Hematopoietic multipotent progenitor cell treated with erythropoietin and hydrocortisone succinate and interleukin-3 and kit ligand, for 8 days (in vitro differentiated cells): ENCODE measurements at places on chromosomes 3 and 15.

DNA sequence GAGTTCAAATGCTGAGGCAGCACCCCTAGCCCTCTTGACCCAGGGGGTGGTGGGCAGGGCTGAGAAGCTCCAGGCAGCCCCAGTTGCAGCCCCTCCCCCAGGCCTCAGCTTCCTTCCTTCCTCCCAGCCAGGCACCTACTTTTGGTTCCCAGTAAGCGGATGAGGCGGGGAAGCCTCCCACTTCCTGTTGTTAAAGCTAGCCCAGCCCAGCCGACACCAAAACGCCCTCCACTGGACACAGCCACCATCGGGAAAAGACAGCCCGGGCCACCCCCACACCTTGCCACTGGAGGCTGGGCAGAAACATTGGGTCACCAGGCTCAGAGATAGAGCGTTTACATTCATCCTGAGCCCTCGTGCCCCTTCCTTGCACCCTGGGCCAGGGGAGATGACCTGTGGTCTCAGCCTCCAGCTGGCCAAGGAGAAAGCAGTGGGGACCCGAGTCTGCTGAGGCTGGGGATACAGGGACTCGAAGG is 3.5 kb downstream of the DUSP7 start:
- DNase-seq: peak; percentile 71

- DNase-seq: no peak
Observed at GRCh38 chr3:197302033-197302432, 3.6 kb upstream of the DLG1 start.

- DNase-seq: no peak
Observed at GRCh38 chr3:175445741-175446140, 586.6 kb downstream of the NAALADL2 start.

GRCh38 chr3:117922039-117922438 is 1112.6 kb downstream of the IGSF11 start:
- DNase-seq: no peak

GRCh38 chr3:183265834-183266417 is 12.9 kb downstream of the B3GNT5 start:
- no peak for DNase-seq

GRCh38 chr15:78149805-78150751 is 916 bp downstream of the IDH3A start:
- peak; percentile 19 for DNase-seq

DNA sequence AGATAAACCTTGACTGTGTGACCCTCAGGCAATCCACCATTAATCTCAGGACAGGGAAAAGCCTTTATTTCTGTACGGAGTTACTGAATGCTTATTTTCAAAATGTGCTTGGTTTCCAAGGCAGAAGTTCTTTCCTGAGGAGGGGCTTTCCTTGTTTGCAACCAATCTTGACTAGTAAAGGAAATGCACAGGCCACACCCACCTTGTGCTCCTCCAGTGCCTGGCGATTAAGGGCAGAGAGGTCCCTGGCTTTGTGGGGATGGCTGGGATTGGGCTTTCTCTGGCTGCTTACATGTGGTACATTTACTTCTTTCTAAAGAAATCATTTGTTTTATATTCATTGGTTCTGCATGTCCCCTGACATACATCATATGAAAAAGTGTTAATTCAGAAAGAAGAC is 47.8 kb downstream of the ZNF621 start:
- no peak for DNase-seq

- no peak for DNase-seq
Observed at GRCh38 chr3:194206320-194206719, 70.4 kb downstream of the HES1 start.

DNA sequence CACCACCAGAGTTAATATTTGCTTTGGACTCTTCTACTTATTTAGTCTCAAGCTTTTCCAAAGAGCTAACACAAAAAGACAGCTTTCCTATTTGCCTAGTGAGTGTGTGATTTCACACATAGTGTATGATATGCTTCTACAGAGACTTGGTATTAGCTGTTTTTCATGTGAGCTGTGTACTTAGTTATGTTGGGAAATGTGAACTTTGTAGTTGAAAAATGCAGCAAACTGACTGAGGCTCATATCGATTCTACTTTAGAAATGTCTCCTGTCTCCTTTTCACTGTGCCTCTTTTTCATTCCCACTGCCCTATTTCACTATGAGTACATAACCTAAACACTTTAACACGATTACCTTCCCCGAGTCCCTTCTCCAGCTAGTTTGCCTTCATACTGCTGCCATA is 136.5 kb downstream of the ALCAM start:
- DNase-seq: no peak

- no peak for DNase-seq
Observed at GRCh38 chr3:196414469-196414868, 17.8 kb downstream of the UBXN7 start.

DNA sequence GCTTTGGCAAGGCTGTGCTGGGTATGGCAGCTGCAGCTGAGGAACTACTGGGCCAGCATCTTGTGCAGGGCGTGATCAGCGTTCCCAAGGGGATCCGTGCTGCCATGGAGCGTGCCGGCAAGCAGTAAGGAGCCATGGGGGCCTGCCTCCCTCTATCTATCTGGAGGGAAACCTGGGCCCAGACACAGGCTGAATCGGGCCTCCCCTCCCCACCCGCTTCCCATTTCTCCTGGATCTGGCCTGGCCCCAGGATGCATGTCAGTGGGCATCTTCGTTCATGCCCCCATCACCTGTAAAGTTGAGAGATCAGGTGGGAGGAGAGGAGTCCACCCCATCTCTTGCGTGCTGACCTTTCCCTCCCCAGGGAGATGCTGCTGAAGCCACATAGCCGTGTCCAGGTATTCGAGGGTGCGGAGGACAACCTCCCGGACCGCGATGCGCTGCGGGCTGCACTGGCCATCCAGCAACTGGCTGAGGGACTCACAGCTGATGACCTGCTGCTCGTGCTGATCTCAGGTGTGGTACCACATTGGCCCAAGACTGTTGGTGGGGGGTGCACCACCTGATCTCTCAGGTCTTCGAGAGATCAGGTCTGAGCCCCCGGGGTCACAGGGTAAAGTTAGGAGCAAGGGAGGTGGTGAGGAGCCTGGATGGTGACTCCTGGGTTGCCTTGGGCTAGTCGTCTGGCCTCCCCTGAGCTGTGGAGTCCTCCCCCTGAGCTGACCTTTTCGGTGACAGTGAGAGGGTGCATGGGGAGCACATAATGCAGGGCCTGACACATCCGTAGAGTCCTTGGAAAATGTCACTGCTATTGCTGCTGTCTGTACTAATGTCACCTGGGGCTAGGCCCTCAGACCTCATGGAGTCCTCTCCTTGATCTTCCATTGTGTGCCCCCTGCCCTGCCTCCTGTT is 3.2 kb downstream of the GLYCTK start:
- no peak for DNase-seq

DNA sequence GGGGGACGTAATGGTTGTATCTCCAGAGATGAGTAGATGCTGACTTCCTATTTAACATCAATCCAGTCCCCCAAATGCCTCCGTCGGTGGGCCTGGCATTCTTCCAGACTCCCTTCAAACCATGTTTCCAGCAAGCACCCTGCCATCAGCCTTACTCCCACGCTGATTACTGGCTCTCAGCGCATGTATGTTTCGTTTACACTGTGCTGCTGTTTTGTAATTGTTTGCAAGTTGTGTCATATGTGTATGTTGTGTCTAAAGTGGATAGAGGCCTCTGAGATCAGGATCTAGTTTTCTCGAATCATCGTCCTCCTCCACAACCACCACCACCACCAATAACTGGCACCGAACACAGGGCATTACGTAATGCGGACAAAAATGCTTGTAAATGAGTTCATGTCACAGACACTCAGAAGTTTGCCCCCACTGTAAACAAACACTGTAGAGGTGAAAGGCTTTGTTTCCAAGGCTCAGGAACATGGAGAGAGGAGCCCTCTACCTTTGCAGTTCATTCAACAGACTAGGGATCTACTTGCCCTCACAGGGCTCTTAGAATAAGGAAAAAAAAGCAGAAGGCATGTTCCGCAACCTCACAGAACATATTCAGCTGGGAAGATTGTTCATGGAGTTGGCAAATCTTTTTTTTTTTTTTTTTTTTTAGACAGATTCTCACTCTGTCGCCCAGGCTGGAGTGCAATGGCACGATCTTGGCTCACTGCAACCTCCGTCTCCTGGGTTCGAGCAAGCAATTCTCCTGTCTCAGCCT is 46.1 kb upstream of the SEMA4B start:
- no peak for DNase-seq

GRCh38 chr3:128188956-128189355 is 35.7 kb downstream of the EEFSEC start:
- no peak for DNase-seq

DNA sequence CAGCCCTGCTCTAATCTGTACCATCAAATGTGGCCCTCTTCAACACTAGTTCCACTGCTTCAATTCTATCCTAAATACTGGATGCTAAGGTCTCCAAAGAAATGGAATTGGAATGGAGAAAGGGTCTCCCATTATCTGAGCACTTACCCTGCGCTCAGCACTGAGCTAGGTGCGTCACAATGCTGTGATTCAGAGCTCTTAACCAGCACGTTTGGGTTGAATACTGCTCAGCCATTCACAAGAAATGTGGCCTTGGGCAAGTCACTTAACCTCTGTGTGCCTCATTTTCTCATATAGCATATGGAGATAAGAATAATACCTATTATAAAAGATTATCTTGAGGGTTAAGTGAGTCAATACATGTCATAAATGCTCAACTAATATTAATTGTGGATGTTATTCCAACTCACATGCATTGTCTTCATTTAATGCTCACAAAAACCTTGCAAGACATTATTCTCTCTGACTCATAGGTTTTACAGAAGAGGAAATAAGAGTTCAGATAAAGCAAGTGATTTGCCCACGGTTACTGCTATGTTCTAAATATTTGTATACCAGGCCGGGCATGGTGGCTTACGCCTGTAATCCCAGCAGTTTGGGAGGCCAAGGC is 27.4 kb upstream of the SRGAP3 start:
- no peak for DNase-seq

- DNase-seq: no peak
Observed at GRCh38 chr3:138418601-138419206, 15.7 kb upstream of the ESYT3 start.

- DNase-seq: no peak
Observed at GRCh38 chr3:159938714-159939113, 49.9 kb upstream of the IL12A start.

- DNase-seq: no peak
Observed at GRCh38 chr15:31824024-31824423, 206.3 kb upstream of the CHRNA7 start.

DNA sequence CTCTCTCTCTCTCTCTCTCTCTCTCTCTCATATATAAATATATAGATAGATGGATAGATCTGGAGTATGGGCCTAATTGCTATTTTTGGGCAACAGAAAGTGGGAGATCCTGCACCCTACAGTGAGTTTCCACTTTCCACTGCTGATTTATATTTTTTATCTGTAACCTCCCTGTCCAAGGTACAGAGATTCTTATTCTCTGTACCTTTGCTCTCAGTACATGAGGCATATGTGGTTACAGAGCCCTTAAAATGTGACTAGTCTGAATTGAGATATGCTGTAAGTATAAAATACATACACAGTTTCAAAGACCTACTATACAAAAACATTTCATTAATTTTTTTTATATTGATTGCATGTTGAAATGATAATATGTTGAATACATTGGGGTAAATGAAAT is 51.1 kb upstream of the FOXP1 start:
- no peak for DNase-seq

- peak; percentile 76 for DNase-seq
Observed at GRCh38 chr15:65323071-65323511, 18.6 kb downstream of the RNU5B-1 start.

- peak; percentile 22 for DNase-seq
Observed at GRCh38 chr3:128077665-128078064, 25.4 kb downstream of the SEC61A1 start.

DNA sequence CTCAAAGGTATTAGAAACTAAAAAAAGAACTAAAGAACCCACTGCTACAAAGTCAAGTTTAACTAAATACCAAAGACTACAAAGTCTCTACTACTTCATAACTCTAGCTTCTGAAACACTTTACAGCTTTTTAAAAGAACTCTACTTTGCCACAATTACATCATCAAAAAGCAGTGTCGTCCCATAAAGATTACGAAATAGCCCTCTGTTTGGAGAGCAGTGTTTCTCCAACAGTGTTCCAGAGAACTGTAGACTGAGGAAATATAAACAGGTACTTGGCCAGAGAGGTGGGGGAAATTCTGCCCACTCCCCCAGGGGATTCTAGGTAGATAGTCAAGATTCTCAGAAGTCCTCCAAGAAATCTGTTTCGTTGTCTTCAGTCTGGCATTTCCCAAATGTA is 225.6 kb downstream of the PDZRN3 start:
- DNase-seq: no peak

DNA sequence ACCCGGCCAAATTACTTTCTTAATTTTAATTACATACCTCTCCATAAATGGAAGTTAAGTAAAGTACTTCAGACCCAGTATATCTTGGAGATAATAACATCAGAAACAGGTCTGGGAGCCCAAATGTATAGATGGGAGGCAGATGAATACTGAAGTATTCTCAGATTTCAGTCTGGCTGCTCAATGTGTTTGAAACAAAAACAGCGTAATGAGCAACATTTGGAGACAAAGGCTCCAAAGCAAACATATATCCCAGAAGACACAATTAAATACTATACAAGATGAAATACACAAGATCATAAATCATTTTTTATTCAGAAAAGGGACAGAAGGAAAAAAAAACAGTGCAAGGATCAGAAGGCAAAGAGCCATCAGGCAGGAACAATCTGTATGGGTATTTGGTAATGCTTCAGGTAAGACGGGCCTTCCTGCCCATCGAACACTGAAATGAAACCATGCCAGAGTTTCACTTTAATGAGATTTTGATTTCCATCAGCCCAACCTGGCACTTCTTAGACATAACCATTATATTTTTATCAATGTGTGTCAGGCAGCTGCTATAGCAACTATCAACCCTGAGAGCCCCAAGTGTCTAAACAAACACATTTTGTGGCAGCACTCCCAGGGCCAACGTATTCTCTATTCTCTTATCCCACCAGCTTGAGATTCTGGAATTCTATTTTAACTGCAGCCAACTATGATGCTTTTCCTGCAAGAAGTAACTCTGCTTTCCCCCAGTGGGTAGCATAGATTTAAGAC is 210.8 kb downstream of the STT3B start:
- peak; percentile 3 for DNase-seq

GRCh38 chr15:43102187-43102586 is 3.7 kb downstream of the UBR1 start:
- DNase-seq: no peak

DNA sequence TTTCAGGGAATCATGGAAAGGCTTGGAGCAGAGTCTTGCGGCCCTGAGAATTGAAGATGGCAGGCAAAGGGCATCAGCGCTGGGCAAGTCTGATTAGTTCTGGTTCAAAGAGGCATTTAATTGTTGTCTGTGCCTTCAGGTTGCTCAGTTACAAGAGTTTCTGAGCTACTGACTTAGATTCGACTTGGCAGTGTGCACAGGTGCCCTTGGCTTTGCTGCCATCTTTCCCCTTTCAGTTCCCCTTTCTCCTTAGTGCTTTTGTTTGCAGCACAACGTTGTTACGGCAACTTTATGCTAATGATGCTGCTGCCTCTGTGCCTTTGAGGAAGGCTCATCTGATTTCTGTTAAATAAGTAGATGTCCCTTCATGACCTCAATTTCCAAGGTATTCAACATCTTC is 12.5 kb downstream of the P2RY14 start:
- peak; percentile 16 for DNase-seq

GRCh38 chr3:136899622-136900158 is 37.7 kb downstream of the NCK1 start:
- DNase-seq: peak; percentile 89
